Activated CD4-positive, alpha-beta T cell treated with anti-CD3 and anti-CD28 coated beads, Interleukin-2, amount 50 U/mL, for 48 hours (primary cell): ENCODE measurements at places on chromosomes 3 and 15.

DNA sequence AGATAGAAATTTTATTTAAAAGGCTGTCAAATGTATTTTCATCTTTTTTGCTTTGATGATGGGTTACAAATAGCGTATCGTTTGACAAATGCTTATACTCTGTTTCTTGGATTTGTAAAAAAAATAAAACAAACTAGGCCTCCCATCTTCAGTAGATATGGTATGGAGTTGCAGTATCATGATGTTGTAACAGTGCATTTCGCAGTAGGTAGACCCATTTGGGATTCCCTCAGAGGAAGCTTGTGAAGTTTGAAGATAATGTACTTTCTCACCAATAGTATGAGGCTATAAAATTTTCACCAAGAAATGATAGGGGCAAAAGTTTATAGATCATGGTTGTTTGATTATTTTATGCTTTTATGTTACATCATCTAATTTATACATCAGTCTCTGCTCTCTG is 10.8 kb downstream of the MBNL1 start:
- no peak for DNase-seq

GRCh38 chr15:59301527-59301926 is 71.1 kb downstream of the MYO1E start:
- no peak for DNase-seq

DNA sequence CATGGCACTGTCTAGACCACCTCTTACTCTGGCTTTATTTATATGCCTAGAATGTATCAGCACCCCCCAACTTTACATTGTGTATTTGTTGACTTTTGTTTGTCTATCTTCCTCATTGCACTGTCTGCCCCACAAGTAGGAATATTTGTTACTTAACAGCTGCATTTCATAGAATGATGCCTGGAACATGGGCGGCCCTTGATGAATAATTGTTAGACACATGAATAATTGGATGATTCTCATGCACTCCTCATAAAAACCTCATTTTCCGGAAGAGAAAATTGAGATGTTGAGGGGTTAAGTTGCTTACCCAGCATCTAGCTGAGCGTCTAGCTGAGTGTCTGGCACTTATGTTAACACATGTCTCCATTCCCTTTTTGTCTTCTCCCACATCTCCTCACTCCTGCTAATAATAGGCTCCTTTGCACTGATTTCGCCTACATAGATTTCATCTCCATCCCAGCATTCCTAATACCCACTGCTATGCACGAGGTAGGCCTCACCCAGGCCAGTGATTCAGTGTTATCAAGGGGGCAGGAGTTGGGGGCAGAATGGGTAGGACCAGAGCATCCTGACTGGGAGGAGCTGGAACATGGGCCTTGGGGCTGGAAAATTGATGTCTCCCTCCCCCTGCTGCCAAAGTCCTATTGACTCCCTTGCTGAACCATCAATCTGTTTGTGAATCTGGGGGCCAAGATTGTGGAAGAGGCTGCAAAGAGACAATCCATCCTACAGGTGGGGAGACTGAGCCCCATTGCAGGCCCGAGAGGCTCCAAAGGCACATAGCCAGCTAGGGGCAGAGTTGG is 7.8 kb upstream of the WNT7A start:
- no peak for DNase-seq

GRCh38 chr3:112411425-112411824 is 78.5 kb downstream of the CD200 start:
- no peak for DNase-seq
